Memory B cell (primary cell): ENCODE measurements at places on chromosomes 13 and 19.

- DNase-seq, result no peak
These were observed 12.8 kb downstream of the CHST8 start for GRCh38 chr19:33634361-33635091.

DNA sequence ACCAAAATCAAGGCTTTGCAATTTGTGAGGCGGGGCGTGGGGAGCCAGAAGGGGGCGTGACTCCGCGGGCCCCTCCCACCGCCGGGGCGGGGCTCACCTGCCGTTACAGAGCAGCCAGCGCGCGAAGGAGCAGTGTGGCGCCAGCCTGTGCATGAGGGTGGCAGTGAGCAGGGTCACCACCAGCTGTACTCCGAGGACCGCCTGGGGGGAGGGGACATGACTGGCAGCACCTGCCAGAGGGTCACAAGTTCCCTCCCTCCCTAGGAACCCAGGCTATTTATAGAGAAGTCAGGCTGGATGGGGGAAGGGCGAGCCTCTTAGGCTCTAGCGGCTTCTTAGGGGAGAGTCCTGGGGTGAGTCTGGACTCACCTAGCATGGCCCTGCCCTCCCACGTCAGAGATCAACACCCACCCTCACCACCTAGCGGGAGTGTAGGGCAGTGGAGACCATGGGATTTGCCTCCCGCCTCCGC lies 3.6 kb downstream of the TMEM161A start:
- DNase-seq, result peak; percentile 49

- DNase-seq, result no peak
These were observed 26.2 kb downstream of the MAST3 start for GRCh38 chr19:18123819-18124218.

DNA sequence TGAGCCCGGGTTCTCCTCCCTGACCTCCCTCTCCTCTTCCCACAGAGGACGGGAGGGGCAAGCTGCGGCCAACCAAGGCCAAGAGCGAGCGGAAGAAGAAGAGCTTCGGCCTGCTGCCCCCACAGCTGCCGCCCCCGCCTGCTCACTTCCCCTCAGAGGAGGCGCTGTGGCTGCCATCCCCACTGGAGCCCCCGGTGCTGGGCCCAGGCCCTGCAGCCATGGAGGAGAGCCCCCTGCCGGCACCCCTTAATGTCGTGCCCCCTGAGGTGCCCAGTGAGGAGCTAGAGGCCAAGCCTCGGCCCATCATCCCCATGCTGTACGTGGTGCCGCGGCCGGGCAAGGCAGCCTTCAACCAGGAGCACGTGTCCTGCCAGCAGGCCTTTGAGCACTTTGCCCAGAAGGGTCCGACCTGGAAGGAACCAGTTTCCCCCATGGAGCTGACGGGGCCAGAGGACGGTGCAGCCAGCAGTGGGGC lies 162.2 kb downstream of the KDM4B start:
- peak; percentile 72 for DNase-seq

GRCh38 chr13:35475960-35476943 lies at the start of gene MAB21L1:
TSS of gene MAB21L1 (minus strand) at chr13:35476689. CDS start at chr13:35476138, 551 bp downstream.
- peak; percentile 14 for DNase-seq

DNA sequence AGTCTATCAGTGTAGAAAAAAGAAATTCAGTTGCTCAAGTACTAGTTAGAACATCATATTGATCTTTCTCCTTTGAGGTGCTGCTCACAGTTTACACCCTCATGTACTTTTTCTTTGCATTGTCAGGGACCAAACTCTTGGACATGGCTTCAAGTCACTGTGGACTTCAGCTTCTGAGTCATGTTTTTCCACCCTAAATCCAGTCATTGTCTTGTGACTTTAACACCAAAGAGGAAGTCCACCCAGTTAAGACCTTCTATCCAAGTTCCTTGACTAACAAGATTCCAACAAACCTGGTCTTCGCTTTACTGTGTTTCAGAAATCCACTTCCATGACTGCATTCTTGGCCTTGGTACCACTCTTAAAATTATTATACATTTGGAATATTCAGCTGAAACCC lies 206.7 kb upstream of the ARGLU1 start:
- no peak for DNase-seq

DNA sequence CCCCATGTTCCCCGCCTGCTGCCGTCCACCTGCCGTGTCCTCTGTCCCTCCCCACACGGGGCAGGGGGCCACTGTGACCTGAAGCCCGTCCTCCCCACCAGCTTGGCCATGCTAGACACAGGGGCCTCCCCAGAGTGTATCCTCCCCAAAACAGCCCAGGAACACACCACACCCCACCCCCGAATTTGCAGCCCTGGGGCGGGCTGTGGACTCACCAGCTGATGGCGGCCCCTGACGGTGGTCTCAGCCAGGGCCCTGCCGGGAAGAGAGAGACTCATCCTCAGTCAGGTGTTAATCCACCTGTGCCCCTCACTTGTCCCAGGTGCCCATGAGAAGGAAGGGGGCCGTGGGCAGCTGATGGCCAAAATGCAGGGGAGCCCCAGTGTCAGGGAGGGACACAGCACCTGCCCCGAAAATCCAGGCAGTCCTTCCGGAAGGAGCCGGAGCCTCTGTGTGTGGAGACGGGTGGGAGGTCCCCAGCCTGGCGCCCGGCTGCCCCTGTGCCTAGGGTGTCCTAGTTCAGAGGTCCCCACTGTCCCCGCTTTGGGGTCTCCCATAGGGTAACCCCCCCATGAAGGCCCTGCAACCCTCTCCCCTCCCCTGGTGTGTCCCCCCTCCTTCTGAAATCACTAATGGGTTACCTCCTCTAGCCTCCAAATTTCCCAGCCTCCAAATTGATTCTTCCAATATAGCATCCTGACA lies 39.3 kb upstream of the TCF3 start:
- DNase-seq, result no peak

DNA sequence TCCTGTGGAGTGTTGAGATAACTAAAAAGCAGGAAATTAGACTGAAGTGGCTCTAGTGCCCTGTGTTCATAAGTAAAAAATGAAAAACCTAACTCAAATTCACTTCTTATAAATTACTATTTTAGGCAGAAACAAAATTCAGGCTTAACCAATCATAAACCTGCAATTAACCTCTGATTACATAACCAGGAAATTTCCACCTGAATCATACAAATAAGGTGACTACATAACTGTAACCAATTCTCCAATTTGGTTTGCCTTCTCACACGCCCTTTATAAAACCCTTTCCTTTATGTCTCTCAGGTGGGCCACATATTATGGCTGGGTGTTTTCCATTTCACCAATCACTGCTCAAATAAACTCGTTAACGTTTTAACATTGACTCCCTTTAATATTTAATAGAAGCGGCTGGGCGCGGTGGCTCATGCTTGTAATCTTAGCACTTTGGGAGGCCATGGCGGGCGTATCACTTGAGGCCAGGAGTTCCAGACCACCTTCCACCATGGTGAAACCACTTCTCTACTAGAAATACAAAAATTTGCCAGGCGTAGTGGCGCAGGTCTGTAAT lies 22.9 kb upstream of the ZNF724 start:
- no peak for DNase-seq

DNA sequence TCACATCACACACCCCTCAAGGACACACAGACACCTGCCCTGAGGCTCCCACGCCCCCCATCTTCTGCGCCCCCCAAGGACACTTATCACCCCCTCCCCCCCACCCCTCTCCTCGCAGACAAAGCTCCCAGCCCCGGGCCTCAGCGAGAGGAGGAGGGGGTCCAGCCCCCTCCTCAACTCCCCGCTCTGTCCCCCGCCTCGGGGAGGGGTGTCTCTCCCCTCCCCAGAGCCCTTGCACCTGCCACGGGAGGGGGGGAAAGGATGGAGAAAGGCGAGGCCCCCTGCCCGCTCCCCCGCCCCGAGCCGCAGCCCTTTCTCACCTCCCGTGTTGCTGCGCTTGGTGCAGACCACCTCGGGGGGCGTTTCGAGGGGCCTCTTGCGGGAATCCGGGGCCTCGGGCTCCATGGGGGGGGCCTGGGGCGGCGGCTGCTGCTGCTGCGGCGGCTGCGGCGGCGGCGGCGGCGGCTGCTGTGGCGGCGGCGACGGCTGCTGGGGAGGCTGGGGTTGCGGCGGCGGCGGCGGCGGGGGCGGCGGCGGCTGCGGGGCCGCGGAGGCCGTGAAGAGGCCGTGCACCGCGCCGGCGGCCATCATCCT lies 621 bp downstream of the NOVA2 start:
- DNase-seq, result no peak
